ENCODE measurements at places on chromosomes 7 and 10. TPM values are rescaled to one million over a fixed set of nuclear protein-coding genes. Genes with fewer than 3 reads are reported as not detected.

The KCND2 gene
- total RNA-seq, result 60.1 TPM

The SAMD9L gene
- 2.8 TPM for total RNA-seq

The NUTM2A gene
- total RNA-seq, result 3.1 TPM

The PDE1C gene
- 39.1 TPM for total RNA-seq

The THSD7A gene
- 41.6 TPM for total RNA-seq

The SEMA3C gene
- 360 TPM for total RNA-seq

The C10orf143 gene
- total RNA-seq, result 1.3 TPM

The EPO gene
- not detected for total RNA-seq

The PAPOLB gene
- 3.8 TPM for total RNA-seq

The NME8 gene
- total RNA-seq, result not detected

The TAF3 gene
- 5.9 TPM for total RNA-seq

The ARID5B gene
- 26.9 TPM for total RNA-seq

The PRTFDC1 gene
- 31.6 TPM for total RNA-seq

The DRGX gene
- not detected for total RNA-seq

The AKR1C4 gene
- not detected for total RNA-seq

The PNLIPRP1 gene
- not detected for total RNA-seq

The CLDN3 gene
- not detected for total RNA-seq

The OPALIN gene
- total RNA-seq, result not detected

The GIMAP7 gene
- 1.6 TPM for total RNA-seq

The CALCR gene
- not detected for total RNA-seq

The ABCC2 gene
- 0.63 TPM for total RNA-seq

The SFTPA2 gene
- 1.3 TPM for total RNA-seq

The NPC1L1 gene
- total RNA-seq, result not detected

The DTX2 gene
- total RNA-seq, result 5.6 TPM

The SORCS1 gene
- total RNA-seq, result 64.2 TPM

The AMZ1 gene
- total RNA-seq, result 2.5 TPM

The PIK3CG gene
- 1.6 TPM for total RNA-seq

The DYNC1I1 gene
- total RNA-seq, result 197 TPM

The OR2A7 gene
- 0.94 TPM for total RNA-seq

The SPDYE18 gene
- total RNA-seq, result 0.94 TPM

The NAT16 gene
- total RNA-seq, result 3.4 TPM

The FXYD4 gene
- total RNA-seq, result not detected

The CALML3 gene
- total RNA-seq, result not detected

The AOC1 gene
- not detected for total RNA-seq

The SUPV3L1 gene
- 41.0 TPM for total RNA-seq

The SLC16A12 gene
- 2.2 TPM for total RNA-seq

The CPA5 gene
- total RNA-seq, result not detected

The SLC26A5 gene
- total RNA-seq, result 0.31 TPM

The PDGFA gene
- total RNA-seq, result 24.4 TPM

The PCBD1 gene
- total RNA-seq, result 11.6 TPM

The CCDC3 gene
- 13.8 TPM for total RNA-seq

The SSC4D gene
- total RNA-seq, result 0.63 TPM

The CNPY1 gene
- total RNA-seq, result not detected

The TMEM176B gene
- total RNA-seq, result not detected

The KNDC1 gene
- 12.2 TPM for total RNA-seq

The PNPLA8 gene
- total RNA-seq, result 63.9 TPM

The CHAT gene
- 0.63 TPM for total RNA-seq

The CRHR2 gene
- 2.8 TPM for total RNA-seq

The OR2A5 gene
- not detected for total RNA-seq

The PLEKHA8 gene
- 49.8 TPM for total RNA-seq

The HOXA13 gene
- total RNA-seq, result not detected

The SFXN3 gene
- total RNA-seq, result 99.2 TPM

The GIMAP4 gene
- total RNA-seq, result 3.4 TPM

Data from parietal lobe (tissue), 2 donors.